ENCODE measurements at places on chromosomes 2 and 18.

DNA sequence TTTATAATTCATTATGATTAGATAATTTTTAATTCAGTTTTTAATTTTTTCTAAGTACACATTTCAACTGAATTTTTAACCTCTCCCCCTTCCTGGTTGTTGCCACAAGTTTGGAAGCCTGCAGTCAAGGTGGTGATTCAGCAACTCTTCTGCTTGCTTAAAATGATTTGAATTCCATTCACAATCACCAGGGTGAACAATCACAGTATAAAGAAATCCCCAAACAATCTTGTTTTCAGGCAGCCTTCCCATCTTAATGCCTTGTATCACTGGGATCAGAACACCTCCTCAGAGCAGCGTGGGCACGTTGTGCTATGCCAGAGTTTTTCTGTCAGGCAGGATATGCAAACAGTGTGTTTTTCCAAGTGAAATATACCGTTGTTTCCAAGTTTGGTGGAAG lies 46.7 kb upstream of the BARD1 start:
- DNase-seq = no peak

- no peak for DNase-seq
Measured at GRCh38 chr2:209688385-209688784, 83.2 kb upstream of the UNC80 start.

DNA sequence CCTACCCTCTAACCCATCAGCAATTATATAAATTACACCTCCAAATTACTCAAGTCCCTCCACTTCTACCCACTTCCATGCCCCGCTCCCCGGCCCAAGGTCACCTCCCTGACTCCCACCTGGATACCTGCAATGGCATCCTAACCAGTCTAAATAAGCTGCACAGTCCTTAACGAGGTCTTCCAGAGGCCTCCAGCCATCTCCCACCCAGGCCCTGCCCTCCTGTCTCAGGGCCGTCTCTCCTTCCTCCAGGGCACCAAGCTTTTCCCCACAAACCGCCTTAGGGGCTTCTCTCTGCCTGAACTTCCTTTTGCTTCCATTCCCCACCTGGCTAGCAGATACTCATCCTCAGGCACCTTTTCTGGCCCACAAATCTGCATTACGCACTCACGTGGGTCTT lies 4.8 kb downstream of the L3MBTL4 start:
- no peak for DNase-seq

DNA sequence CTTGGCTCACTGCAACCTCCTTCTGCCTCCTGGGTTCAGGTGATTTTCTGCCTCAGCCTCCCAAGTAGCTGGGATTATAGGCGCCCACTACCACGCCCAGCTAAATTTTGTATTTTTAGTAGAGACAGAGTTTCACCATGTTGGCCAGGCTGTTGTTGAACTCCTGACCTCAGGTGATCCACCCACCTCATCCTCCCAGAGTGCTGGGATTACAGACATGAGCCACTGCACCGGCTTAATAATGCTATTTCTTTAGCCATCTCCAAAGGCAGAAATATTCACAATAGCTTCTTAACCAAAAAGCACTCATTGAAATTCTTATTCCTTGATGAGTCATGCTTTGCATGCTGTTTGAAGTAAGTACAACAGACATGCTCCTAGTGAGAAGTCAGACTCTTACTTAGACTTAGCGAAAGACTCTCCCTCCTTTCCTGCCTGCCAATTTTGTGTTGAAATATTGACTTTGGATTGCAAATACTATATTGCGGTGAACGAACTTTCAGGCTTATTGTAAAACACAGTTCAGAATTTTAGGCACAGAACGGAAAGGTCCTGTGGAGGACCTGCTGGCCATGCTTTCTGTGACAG lies 4.4 kb downstream of the ACTR3 start:
- no peak for DNase-seq

- DNase-seq = no peak
Measured at GRCh38 chr2:40240070-40240469, 211.8 kb downstream of the SLC8A1 start.

DNA sequence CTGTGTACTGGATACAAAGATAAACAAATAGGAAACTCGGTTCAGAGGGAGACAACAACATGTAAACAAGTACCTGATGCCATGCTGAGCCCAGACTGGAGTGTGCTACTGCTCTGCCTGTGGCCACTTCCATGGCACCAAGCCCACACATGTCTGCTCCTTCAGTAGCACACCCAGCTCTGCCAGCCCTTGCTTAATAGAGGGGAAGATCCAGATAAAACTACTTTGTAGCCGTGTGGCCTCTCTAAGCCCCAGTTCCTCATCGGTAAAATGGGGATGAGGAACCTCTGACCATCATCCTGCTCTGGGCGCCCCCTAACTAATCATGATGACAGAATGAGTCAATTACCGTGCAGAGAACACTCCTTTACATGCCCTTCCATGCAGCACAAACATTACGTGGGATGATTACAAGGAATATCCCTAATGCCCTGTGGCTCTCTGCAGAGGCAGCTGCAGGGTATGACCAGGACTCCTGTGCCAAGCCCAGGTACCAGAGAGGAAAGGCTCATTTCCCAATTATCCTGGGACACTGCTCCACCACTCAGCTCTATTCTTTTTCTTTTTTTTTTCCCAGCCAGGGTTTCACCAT lies 34.9 kb downstream of the DNMT3A start:
- no peak for DNase-seq

GRCh38 chr18:60090170-60090569 lies 190.4 kb downstream of the PMAIP1 start:
- no peak for DNase-seq

GRCh38 chr2:60693551-60693950 lies 62.5 kb upstream of the PAPOLG start:
- no peak for DNase-seq

- no peak for DNase-seq
Measured at GRCh38 chr2:61604433-61604832, 66.3 kb upstream of the XPO1 start.

GRCh38 chr2:8537562-8538155 lies 144.2 kb upstream of the ID2 start:
- DNase-seq = no peak

DNA sequence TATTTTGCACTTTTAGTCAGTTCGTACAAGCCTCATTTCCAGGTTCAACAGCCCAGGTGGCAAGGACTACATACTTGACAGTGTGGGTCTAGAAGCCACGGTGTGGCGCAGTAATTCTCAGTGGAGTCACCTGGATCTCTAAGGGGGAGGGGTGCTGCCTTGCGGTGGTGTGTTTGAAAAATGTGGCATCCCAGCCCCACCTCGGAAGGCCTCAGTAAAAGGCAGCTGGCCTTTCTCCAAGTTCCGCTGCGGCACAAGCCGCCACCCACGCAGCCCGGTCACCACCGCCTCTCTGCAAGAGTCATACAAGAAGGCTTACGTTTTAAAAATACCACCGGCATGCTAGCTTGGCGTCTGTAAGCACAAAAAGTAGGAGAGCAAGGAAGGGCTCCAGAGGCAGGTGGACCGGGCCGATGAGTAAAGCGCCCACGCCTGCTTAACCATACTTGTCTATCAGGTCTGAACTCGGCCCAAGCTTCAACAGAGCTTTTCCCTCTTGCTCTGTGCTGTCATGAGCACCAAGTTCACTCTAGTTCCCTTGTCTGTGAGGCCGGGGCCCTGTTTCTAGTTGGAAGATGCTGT lies 49.5 kb downstream of the SPRED2 start:
- DNase-seq = peak; percentile 84

Data from activated CD4-positive, alpha-beta T cell treated with anti-CD3 and anti-CD28 coated beads for 4 hours (primary cell).